ENCODE measurements at places on chromosomes 7 and 10.

- DNase-seq = no peak
Observed at GRCh38 chr7:7870555-7870954, 98.0 kb upstream of the GLCCI1 start.

GRCh38 chr10:43137717-43138020 is 576 bp upstream of the CSGALNACT2 start:
- DNase-seq = no peak

- no peak for DNase-seq
Observed at GRCh38 chr10:46560381-46560780, 3.9 kb upstream of the GPRIN2 start.

DNA sequence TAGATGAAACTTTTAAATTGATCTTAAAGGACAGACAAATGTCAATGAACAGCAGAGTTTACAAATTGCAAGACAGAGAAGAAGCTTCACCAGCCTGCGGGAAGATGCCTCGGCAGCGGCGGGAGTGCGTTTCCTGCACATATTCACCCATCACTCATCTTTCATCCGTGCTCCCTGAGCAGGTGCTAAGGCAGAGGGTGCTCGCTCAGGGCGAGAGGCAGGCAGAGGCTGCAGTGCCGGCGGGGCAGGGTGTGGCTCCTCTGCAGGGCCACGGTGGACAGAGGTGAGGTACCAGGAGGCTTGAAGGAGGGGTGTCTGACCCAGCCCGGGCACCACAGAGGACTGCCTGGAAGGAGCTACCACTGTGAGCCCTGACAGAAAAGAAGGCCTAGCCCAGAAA is 155.2 kb upstream of the PPP2R2D start:
- DNase-seq = no peak

DNA sequence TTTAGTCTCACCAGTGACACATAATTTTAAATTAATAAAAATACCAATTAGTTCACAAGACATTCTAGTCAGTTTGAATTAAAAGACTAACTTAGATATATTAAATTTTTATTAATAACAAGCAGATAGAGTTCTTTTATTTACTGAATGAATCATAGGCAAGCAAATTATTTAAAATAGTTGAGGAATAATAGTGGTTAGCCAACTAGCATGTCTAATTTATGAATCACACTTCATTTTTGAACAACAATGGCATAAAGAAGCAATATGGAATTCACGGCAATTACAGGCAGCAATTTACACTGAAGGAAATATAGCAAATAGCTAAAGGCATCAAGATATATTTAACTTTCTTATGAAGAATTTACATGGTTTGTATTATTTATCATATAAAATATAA is 187.0 kb upstream of the SLC26A5 start:
- no peak for DNase-seq

DNA sequence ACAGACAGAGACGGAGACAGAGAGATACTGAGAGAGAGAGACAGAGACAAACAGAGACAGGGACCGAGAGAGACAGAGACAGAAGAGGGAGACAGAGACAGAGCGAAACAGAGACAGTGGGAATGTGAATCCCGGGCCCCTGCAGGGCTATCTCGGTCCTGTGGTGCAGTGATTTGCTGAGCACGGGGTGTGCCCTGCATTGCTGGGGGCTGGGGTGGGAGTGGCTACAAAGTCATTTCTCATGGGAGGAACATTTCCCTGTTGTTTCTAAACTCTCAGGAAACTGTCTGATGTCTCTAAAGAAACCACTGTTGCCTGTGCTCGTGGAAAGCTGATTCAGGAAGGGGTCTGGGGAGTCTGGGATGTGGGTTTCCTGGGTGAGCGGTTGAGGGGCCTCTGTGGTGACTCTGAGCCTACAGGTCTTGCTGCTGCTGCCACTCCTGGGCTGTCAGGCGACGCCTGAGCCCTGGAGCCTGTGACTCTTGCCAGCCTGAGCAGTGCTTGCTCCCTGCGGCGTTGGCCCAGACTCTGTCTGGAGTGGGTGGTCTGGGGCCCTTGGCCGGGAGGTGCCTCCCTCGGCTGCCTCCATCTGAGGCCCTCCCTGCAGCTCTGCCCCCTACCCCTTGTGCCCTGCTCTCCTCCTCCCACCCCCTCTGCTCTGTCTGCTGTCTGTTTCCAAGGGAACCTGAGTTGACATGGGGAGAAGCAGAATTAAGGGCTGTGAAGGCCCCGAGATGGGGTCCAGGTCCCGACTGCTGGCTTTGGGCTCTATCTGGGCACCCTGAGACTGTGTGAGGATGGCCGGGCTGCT is 292.0 kb downstream of the WDR37 start:
- no peak for DNase-seq

GRCh38 chr7:97639036-97639435 is 92.8 kb upstream of the TAC1 start:
- no peak for DNase-seq

GRCh38 chr7:70380421-70381015 is 751.4 kb upstream of the GALNT17 start:
- no peak for DNase-seq

DNA sequence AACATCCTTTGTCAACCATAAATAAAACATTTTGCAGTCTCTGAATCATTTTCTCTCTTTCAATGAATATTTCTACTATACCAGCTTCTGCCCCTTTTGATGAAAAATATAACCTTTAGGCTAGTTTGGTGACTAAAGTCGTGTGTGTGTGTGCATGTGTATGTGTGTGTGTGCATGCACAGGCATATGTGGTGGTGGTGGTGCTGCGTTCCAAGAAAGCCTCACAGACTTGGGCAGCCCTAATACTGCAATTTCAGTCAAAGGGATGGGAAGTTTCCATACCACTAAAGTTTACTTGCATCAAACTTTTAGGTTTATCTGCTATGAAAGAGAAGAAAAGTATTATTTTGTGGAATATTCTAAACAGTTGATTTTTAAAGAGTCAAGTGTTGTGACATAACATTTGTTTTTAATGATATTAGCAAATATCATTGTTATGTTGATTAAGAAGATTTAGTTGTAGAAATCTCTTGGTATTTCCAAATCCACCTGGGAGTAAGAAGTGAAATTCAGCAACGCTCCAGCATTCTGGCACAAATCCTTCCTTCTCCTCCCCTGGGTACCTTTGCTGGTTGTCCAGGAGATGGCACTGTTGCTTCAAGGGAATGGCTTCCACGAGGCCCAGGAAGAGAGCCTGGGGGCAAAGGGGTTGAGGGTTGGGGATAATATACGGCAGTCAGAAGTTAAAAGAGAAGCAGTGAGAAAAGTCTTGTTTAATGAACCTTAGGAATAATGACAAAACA is 41.5 kb downstream of the ASB4 start:
- no peak for DNase-seq

- DNase-seq = no peak
Observed at GRCh38 chr7:134565643-134566136, 16.8 kb downstream of the AKR1B15 start.

- no peak for DNase-seq
Observed at GRCh38 chr10:1048349-1048731, 579 bp downstream of the IDI1 start.

- DNase-seq = no peak
Observed at GRCh38 chr7:30436518-30436917, 42.1 kb downstream of the NOD1 start.

DNA sequence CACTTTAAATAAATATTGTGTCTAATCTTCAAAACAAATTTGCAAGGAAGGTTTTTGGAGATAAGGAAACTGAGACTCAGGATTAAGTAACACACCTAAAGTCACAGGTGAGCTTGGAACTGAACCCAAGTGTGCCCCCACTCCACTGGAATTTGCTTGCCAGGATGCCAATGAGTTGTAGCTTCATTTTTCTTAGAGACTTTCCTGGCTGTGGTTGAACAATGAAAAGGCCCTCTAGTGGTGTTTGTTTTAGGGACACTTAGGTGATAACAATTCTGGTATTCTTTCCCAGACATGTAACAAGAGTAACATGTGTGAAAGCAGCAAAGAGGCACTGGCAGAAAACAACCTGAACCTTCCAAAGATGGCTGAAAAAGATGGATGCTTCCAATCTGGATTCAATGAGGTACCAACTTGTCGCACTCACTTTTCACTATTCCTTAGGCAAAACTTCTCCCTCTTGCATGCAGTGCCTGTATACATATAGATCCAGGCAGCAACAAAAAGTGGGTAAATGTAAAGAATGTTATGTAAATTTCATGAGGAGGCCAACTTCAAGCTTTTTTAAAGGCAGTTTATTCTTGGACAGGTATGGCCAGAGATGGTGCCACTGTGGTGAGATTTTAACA is 1.5 kb downstream of the IL6 start:
- DNase-seq = no peak

DNA sequence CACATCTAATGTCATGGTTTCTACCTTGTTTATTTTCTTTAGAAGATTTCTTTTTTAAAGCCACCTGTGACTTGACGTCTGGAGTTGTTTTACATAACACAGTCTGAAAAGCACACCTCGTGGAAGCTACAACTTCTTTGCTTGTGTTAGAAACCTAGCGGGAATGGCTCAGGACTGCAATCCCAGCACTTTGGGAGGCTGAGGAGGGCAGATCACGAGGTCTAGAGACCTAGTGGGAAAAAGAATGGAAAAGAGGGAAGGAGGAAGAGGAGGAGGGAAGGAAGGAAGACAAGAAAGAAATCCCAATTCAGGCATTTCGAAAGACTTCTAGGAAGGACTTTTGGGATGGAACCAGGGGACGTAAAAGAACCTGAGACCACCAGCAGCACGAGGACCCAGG is 146.3 kb upstream of the CELF2 start:
- DNase-seq = no peak

GRCh38 chr10:103740611-103741010 is 114.8 kb downstream of the SH3PXD2A start:
- no peak for DNase-seq

All from activated T-cell treated with anti-CD3 and anti-CD28 coated beads, Interleukin-2, amount 50 U/mL, for 1 hour (primary cell).